Epithelial cell of alveolus of lung (primary cell): ENCODE measurements at places on chromosomes 4 and X. TPM values are rescaled to one million over a fixed set of nuclear protein-coding genes. Genes with fewer than 3 reads are reported as not detected.

The G3BP2 gene
- total RNA-seq: 104 and 113 TPM in 2 replicates

The DGAT2L6 gene
- not detected in 2 replicates for total RNA-seq

The MPP1 gene
- 25.0 and 26.8 TPM in 2 replicates for total RNA-seq

The HSFX2 gene
- 0.13 and 0.40 TPM in 2 replicates for total RNA-seq

The TNIP2 gene
- total RNA-seq: 49.3 and 69.6 TPM in 2 replicates

The HSFX4 gene
- total RNA-seq: not detected in 2 replicates

The BMX gene
- under 0.01 TPM in 1 of 2 replicates, not detected in the other for total RNA-seq

The USP17L30 gene
- not detected in 2 replicates for total RNA-seq

The COL4A5 gene
- 67.9 and 153 TPM in 2 replicates for total RNA-seq

The C4orf54 gene
- under 0.01 TPM in 2 replicates for total RNA-seq

The C4orf50 gene
- not detected in 2 replicates for total RNA-seq

The ARL9 gene
- total RNA-seq: 0.52 TPM in 1 of 2 replicates, not detected in the other

The ATP2B3 gene
- total RNA-seq: not detected in 2 replicates

The GRIA2 gene
- not detected in 2 replicates for total RNA-seq

The ZNF81 gene
- 4.0 and 5.0 TPM in 2 replicates for total RNA-seq

The TACR3 gene
- not detected in 2 replicates for total RNA-seq

The SEC24D gene
- total RNA-seq: 54.7 and 114 TPM in 2 replicates

The PDZD11 gene
- total RNA-seq: 45.1 and 67.9 TPM in 2 replicates

The SLC39A8 gene
- 1.2 and 9.8 TPM in 2 replicates for total RNA-seq

The ADH7 gene
- not detected in 2 replicates for total RNA-seq

The CNGA1 gene
- total RNA-seq: 0.91 TPM in 1 of 2 replicates, not detected in the other

The CDS1 gene
- total RNA-seq: 0.56 and 1.0 TPM in 2 replicates

The TCEAL2 gene
- total RNA-seq: not detected in 2 replicates

The ZXDB gene
- 6.2 and 9.1 TPM in 2 replicates for total RNA-seq

The CENPVL1 gene
- not detected in 2 replicates for total RNA-seq

The CYP4V2 gene
- total RNA-seq: 7.6 and 7.7 TPM in 2 replicates

The BEX3 gene
- total RNA-seq: 287 and 308 TPM in 2 replicates

The REELD1 gene
- total RNA-seq: not detected in 2 replicates

The FAM133A gene
- not detected in 2 replicates for total RNA-seq

The TECRL gene
- total RNA-seq: not detected in 2 replicates

The SPP1 gene
- 0.78 TPM in 1 of 2 replicates, not detected in the other for total RNA-seq

The DMP1 gene
- not detected in 2 replicates for total RNA-seq

The FRYL gene
- total RNA-seq: 16.8 and 33.8 TPM in 2 replicates

The GDPD2 gene
- total RNA-seq: not detected in 2 replicates

The GATA1 gene
- total RNA-seq: not detected in 2 replicates

The KCTD8 gene
- 0.16 and 0.78 TPM in 2 replicates for total RNA-seq

The CCKAR gene
- total RNA-seq: not detected in 2 replicates

The PABPC5 gene
- 1.2 and 5.9 TPM in 2 replicates for total RNA-seq

The AWAT2 gene
- total RNA-seq: not detected in 2 replicates

The RBM46 gene
- total RNA-seq: 0.08 and 0.39 TPM in 2 replicates

The ARHGAP36 gene
- total RNA-seq: not detected in 2 replicates
